MG63 (cell line): ENCODE measurements at places on chromosomes 2 and 18. TPM values are rescaled to one million over a fixed set of nuclear protein-coding genes. Genes with fewer than 3 reads are reported as not detected.
A peak's percentile ranks its signal among the peaks of the same experiment; 100 is the strongest.

ZSWIM2 gene
- not detected in 2 replicates for total RNA-seq

DNA sequence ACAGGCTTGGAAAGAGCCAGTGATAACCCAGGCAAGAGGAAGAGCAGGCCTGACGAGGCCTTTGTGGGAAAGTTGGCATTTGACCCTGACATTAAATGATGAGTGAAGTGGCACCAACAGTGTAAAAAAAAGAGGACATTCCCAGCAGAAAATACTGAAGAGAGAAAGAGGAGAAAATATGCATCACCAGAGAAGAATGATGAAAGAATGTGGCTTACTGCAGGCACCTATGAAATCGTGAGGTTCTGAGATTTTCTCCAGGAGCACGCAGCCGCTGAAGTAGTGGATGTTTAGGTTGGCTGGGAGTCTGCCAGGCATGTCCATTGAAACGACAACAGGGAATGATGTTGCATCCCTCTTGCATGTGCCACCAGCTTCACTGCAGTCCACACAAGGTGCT, 13.8 kb downstream of the EHD3 start:
- DNase-seq, result no peak

VSNL1 gene
- 0.66 and 30.3 TPM in 2 replicates for total RNA-seq

DNA sequence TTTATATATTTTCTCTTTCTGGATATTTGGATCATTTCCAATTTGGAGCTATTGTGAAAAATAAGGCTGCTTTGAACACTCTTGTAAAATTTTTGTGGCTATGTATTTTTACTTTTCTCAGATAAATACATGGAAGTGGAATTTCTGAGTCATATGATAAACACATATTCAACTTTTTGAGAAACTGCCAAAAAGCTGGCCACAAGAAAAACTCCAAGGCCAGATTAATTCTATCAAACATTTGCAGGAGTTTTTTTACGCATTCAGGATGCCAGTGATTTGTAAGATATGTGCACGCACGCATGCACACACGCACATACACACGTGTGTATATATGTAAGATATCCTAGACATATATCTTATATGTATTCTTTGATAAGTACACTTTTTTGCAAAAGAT, 477.5 kb upstream of the SPHKAP start:
- DNase-seq, result peak; percentile 7

UGT1A8 gene
- 0.27 and 2.2 TPM in 2 replicates for total RNA-seq

GRCh38 chr18:40529478-40529877, 1425.6 kb upstream of the PIK3C3 start:
- no peak for DNase-seq

- DNase-seq, result no peak
These were observed 99.7 kb downstream of the EIPR1 start for GRCh38 chr2:3277748-3278520.
